ENCODE measurements at places on chromosomes 12 and 14.

DNA sequence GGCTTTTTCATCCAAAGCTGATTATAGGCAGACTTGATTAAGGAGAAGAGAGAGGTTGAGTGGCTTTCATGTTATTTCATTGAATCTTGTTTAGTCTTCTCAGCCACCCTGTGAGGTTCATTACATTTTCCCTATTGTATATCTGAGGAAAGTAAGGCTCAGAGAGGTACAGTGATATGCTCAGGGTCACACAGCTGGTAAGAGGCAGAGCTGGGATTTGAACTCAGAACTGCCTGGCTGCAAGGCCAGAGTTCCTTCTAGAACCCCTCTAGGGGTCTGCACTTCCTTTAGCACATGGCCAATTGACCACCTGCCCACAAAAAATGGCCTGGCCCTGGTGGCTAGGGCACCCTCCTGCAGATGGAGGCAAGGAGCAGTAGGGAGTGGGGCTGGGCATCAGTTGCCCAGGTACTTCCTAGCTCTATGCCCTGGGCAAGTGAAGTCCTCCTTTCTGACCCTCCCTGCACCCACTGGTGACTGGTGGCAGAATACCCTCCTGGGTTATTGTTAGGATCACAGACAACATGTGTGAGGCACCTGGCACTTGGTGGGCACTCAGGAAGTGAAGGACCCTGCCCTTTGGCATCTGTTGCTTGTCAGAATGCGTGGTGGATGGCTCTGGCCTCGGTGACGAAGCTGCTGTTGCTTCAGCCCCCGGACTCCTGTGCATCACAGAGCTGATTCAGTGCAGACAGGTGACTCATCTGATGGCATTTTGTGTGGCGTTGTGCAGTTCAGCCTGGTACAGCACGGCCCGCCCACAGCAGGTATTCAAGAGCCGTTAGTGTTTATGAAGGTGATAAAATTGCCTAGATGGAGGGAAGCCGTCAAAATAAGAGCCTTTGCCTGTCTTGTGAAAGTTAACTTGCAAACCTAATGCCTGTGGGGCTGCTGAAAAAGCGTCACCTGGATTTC lies 115.8 kb downstream of the SLC25A47 start:
- DNase-seq = no peak

GRCh38 chr14:89270439-89271227 lies 146.4 kb downstream of the FOXN3 start:
- DNase-seq = peak; percentile 45

DNA sequence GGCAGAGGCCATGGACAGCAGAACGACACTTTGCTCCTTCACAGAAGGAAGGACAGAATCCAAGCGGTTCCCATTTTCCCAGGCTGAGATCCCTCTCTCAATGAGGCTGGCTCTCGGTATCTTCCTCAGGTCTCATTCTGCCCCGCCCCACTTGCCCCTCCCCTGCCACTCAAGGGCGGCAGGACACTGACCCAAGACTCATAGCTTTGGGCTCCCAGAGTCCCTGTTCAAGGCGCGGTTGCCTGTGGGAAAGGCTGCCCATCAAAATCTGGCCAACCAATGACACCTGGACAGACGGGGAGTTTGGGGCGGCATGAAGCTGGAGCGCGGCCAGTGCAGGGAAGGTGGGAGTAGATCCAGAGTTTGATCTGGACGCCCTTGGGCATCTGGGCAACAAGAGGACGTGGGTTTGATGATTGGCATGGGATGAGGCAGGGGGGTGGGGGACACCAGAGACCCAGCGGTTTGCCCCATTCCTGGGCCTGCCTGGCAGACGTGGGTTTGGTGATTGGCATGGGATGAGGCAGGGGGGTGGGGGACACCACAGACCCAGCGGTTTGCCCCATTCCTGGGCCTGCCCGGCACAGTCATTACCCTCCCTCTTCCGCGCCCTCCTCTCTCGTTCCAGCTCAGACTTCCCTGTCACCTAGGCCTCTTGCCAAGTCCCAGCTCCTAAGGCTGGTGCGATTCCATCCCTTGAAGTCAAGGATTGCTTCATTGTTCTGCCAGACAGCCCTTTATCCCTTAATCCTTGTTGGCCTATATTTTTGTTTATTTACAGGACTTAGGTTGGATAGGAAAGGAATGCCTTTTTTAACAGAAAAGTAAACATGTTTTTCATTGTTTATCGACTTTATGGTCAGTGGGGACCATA lies 92.1 kb downstream of the NINJ2 start:
- no peak for DNase-seq

DNA sequence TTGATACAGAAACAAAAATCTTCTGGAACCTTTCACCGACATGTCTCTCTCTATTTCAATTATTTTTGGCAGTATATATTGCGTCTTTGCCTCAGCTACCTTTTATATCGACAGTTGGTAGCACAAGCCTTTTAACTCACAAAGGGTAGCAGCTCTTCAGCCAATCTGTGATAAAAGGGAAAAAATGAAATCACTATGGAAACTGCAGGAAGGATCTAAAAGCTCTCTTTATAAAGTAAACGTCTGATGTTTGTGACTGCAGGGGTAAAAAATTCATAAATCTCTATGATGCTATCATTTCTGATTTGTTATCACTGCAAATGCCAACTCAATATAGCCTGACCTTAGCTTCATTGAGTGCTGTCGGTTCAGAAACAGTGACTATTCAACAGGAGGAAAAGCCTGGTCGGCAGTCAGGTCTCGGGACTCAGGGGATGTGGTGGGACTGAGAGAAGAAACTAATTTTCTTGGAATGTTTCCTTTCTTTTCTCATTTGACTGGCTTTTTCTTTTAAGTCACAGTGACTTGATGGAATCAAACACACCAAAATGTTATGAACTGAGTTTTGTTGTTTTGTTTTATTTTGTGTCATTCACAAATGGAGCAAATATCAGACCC lies 5.9 kb upstream of the RMST start:
- no peak for DNase-seq

- no peak for DNase-seq
Measured at GRCh38 chr12:13368971-13369370, 172.4 kb downstream of the EMP1 start.

DNA sequence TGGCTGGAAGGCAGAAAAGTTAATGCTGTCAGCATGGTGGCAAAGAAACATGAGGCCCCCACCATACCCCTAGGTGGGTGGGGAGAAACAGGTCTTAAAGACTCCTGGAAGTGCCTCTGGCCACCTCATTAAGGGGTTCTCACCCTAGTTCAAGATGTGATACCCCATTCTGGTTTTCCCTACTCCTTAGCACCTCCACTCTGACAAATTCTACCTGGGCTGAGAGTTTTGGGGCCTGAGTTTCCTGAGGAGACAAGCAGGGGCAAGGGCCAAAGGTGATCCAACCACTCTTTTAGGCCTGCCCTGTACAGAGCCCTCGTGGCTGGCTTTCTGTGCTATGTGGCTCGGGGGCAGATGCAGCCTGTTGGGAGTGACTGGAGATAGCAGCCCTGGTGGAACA lies 7.9 kb upstream of the AVIL start:
- DNase-seq = no peak

DNA sequence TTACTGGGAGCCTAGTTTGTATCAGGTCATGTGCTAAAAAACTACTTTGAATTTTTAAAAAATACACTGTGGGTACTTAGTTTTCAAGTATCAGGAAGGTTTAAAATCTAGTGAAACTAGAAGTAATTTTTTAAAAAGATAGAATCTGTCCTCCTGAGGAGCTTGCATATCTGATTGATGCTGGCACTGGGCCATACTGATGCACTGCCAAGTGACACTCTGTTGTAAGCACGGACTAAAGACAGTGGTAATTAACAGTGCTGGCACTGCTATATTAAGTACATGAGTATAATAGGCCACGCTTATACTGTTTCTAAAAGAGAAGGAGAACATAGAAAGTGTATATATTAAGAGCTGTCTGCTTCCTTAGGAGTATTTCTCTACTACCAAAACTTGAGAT lies 10.0 kb upstream of the TBC1D30 start:
- no peak for DNase-seq

GRCh38 chr14:22984959-22985658 lies 2.8 kb upstream of the AJUBA start:
- DNase-seq = no peak

GRCh38 chr14:22478247-22478646 lies 110.8 kb downstream of the DAD1 start:
- DNase-seq = no peak

- DNase-seq = no peak
Measured at GRCh38 chr12:16323638-16324037, 23.8 kb upstream of the MGST1 start.

- no peak for DNase-seq
Measured at GRCh38 chr12:19872621-19873540, 433.6 kb downstream of the AEBP2 start.

DNA sequence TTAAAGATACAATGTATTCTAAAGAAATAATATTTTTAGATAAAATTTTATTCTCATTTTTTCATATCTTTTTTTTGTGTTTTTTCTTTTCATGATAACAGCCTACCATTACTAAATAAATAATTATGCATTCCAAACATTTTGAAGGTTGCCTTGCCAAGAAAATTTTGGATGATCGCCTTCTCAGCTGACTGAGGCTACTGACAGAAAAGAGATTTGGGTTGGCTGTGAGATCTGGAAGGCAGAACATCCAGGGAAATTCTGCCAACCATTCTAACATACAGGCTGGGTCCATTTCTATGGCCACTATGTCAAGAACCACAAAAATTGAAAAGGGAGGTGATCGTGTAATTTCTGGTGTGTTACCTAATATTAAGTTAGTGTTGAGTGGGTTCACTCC lies 48.1 kb downstream of the GALNT8 start:
- DNase-seq = no peak

DNA sequence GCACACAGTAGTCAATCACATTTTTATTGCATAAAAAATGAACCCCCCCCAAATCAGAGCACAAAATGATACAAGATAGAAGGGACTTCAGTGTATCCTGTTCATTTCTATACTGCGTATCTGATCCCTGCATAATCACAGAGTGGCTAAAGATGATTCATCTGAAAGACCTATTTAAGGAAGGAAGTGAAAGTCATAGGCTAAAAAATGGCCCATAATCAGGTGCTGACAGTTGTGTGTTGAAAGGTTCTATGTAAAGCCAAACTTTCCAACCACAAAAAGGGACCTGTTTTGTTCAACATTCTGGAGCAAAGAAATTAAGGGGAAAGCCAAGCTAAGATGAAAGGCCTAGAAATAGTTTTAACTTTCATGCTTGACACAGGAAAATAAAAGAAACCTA lies 147.8 kb upstream of the ATP2B1 start:
- DNase-seq = peak; percentile 69

All from CD4-positive, alpha-beta T cell treated with Interleukin-4 for 4 hours (primary cell).